ENCODE measurements at places on chromosomes 3 and 15.
A peak's percentile ranks its signal among the peaks of the same experiment; 100 is the strongest.

DNA sequence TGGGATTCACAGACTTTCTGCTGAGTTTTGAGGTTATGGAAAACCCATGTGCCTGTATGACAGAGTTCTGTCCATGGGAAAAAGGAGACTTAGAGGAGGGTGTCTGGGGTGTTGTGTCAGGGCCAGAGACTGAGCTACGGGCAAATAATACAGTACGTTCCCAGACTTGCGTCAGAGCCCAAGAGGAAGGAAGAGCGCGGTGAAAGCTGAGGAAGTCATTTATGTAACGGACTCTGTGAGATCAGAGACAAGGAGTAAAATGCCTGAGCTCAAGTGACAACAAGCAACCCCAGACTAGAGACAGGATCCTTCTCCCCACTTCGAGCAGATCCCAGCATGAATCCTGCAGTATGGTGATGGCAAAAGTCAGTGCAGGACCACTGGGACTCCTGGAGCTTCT lies 368.6 kb upstream of the MCTP2 start:
- peak; percentile 24 for DNase-seq

GRCh38 chr15:78399091-78399490 lies 38.9 kb upstream of the IREB2 start:
- peak; percentile 36 for DNase-seq

- no peak for DNase-seq
Measured at GRCh38 chr3:16374047-16374934, 109.3 kb downstream of the OXNAD1 start.

GRCh38 chr15:89332446-89332845 lies 2.2 kb downstream of the POLG start:
- no peak for DNase-seq

DNA sequence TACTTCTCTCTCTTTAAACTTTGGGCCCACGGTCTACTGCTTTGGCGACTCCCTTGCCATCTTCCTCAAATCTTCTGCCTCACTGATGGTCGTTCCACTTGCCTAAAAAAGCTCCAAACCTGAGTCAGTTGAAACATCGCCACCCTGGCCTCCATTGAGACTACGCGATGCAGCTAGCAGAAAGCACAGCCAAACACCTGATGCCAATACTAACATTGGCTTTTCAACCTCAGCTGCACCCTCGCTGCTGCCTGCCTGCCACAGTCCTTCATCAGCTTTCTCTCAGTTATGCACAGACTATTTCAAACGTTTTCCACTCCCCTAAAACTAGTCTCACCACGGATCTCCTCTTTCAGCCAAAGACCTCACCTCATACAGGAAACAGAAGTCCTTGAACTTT lies 214.2 kb upstream of the TMCO5A start:
- no peak for DNase-seq

DNA sequence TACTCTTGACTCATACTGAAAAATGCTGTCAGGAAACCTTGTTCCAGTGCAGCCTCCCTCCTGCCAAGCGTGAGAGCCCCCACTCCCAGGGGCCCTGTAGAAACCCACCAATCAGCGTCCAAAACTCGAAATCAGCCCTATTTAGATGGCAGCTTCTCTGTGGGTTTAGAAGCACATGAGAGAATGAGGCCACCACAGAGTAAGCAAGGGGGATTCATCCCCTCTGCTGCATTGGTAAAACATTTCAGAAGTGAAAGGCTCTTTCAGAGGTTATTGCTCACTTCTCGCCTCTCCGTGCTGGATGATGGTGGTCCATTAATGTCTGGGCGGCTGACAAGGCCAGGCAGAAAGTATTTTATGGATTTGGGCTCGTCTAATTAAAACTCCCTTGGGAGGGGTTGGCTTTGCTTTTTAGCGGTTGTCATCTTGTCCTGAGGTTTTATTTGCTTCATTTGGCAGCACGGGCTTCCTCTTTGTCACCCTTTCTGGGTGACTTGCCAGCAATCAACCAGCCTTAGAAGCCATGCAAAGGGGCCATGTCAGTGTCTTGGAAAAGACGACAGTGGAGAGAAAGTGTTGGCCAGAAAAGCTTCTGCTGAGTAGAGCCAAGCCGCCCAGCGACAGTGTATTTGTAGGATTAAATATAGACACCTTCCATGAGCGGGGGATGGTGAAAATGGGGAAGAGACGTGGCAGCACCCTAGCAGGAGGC lies 145.5 kb downstream of the ATP10A start:
- no peak for DNase-seq

DNA sequence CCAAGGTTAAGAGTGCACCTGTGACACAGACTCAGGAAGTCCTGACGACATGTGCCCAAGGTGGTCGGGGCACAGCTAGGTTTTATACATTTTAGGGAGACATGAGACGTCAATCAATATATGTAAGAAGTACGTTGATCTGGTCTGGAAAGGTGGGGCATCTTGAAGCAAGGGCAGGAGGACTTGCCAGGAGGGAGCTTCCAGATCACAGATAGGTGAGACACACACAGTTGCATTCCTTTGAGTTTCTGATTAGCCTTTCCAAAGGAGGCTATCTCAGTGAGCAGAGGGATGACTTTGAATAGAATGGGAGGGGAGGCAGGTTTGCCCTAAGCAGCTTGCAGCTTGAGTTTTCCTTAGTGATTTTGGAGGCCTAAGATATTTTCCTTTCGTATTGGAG lies 257.4 kb downstream of the CGGBP1 start:
- DNase-seq: no peak

- DNase-seq: peak; percentile 92
Measured at GRCh38 chr3:52277071-52277964, 1.1 kb downstream of the WDR82 start.

GRCh38 chr3:107756649-107757048 lies 233.9 kb downstream of the BBX start:
- DNase-seq: no peak

DNA sequence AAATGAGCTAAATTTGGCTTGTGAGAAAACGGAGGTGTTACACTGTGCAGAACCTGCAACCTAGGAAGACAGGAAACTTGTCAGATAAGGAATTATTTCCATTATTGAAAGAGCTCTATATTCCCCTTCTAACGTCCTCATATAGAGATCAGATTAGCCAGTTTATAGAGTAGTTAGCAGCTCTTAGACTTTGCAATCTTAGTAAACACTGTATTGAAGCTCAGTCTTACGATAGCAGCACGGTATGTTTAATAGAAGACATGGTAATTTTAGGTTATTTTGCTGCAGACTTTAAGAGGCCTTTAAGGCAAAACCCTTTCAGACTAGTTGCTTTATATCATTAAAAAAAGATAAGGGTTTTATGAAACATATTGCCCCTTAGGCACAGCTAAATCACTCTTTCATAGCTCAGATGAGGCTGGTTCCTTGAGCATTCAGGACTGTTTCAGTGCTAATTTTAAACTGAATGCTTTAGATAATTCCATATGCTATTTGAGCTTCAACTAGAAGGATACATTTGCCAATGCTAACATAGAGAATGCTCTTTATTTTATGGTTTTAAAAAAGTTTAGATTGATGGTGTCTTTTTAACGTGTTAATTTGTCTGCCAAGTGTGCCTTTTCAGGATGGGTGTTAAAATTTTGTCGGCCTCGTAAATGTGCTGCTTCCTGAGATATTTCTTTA lies 234.3 kb downstream of the PYDC2 start:
- DNase-seq: no peak

- DNase-seq: no peak
Measured at GRCh38 chr15:61301701-61302100, 72.6 kb upstream of the RORA start.

- DNase-seq: no peak
Measured at GRCh38 chr3:31766669-31767068, 214.4 kb downstream of the OSBPL10 start.

DNA sequence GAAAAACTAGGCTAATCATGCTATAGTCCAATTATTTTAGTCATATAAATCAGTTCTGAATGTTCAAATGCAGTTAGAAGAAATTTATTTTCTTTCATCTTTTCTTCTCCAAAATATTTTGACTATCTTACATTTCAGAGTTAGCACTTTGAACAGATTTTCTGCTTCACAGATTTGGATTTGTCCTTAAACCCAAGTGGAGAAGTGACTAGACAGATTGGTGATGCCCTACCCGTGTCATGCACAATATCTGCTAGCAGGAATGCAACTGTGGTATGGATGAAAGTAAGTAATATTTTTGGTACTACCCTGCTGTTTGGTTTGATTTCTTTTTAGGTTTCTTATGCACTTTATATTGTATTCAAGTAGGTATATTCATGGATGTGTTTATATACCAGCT lies 178.3 kb downstream of the ALCAM start:
- DNase-seq: no peak

GRCh38 chr15:83014205-83014653 lies 2.8 kb upstream of the C15orf40 start:
- DNase-seq: no peak

DNA sequence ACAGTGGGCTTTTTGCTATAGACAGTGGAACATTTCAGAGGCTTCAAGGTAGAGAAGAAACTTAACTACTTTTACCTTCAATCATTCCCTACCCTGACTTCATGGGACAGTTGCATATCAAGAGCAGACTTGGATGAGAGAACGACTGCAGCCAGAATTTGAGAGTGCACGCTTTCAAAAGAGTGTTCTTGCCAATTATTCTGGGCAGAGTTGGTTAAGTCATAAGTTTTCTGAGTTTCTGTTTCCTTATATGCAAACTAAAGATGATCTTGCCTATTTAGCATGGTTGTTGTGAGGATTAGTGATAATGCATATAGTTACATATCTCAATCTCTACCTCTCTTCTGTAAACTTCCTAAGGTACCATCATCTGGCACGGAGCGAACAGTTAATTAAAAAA lies 7.6 kb downstream of the SLC9A9 start:
- DNase-seq: no peak

GRCh38 chr3:49602877-49603411 lies 48.7 kb downstream of the BSN start:
- peak; percentile 62 for DNase-seq

- no peak for DNase-seq
Measured at GRCh38 chr15:39835550-39835949, 52.9 kb upstream of the FSIP1 start.

- DNase-seq: no peak
Measured at GRCh38 chr3:189836795-189837194, 205.6 kb downstream of the TP63 start.

DNA sequence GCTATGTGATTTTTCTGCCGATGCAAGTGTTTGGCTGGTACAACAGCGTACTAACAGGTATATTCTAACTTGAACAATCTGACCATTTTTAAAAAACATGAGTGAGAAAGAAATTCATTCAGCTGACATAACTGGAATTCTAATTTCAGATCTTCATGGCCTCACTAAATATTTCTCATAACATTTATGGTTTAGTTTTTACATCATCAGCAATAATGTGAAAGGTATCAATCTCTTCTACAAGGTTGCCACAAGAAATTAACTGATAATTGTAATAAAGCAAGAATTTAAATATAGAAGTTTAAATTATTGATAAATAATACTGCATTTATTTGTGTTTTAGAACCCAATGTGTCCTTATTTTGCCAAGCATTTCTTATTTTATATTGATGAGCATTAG lies 5.2 kb upstream of the C3orf80 start:
- DNase-seq: no peak

DNA sequence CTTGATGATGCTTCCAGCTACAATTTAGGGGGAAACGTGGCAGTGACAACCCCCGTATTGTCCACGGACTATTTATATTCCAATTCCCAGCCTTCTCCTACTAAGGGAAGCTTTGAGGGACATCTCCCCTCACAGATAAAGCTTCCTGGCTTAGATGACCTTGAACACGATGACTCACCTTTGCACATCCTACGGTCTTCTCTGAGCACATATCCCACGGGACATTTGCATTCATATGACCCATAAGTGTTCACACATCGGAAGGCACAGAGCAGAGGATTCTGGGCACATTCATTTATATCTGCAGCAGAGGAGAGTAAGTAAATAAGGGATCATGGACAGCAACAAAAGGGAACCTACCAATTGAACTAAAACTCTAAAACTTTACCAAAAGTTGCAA lies 101.5 kb downstream of the DUT start:
- DNase-seq: no peak
